Globus pallidus (tissue), 1 donor: ENCODE measurements at places on chromosomes 4 and X.

DNA sequence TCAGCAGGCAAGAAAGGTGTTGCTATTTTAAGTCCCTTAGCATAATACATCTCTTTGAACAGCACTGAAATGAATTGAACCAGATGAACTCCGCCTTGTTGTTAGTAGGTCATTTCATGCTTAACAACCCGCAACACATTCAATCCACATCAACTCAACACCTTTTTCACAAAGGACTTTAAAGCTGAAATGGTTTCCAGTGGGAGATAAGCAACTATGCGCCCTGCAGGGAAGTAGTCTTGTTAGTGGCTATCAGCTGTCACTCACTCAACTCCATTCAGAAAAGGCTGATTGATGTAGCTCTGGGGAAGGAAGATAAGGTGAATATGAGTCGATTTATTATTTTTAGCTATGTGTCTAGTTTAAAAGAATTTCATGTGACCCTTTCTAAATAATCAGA is 46.0 kb downstream of the ATP8A1 start:
- DNase-seq: no peak

DNA sequence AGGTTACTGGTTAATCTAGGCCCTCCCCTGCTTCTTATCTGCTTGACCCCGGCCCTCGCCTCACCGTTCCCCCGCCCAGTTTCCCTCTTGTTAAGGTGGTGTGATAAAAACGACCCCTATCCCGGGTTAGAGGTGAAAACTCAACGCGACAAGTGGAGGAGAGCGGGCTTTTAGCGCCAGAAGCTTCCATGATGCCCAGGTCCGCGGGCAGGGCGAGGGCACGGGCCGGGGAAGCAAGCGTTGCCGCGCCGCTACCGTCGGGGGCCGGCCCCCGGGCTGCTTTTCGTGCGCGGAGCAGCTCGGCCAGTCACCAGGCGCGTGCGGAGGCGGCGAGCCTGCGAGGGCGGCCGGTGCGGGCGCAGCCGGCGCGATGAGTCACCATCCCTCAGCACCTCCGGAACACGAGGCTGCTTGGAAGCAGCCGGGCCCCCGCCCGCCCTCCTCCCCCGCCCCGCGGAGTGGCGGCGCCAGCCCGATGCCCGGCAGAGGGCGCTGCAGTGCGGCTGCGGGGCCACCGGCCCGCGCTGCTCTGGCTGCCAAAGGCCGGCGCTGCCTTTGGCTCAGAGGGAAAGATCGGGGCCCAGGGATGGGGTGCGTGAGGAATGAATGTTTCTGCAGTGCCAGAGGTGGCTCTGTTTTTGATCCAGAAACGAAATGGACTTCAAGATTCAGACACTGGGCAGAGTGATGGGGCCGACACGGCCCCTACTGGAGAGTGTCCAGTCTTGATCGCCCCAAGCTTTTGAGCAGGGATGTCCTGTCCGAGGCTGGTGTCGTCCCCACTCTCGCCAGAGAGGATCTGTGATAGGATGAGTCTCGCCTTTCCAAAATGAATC is 107.8 kb downstream of the NHSL2 start:
- DNase-seq: peak; percentile 54

- no peak for DNase-seq
These were observed 28.3 kb upstream of the AP1S2 start for GRCh38 chrX:15882704-15883539.

DNA sequence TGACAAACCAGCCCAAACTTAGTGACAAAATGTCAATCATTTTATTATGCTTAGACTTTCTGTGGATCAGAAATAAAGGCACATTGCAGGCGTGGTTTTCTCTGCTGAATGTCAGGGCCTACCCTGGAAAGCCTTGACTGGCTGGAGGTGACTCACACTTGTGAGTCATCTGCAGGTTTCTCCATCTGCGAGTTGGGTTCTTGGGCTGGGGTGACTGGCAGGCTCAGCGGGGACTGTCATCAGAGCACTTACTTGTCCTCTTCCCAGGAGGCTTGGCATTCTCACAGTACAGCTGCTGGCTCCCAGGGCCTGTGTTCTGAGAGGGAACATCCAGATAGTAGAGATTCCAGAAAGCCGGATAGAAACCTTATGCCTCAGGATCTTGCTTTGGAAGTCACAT is 153.8 kb upstream of the AGA start:
- DNase-seq: peak; percentile 14

DNA sequence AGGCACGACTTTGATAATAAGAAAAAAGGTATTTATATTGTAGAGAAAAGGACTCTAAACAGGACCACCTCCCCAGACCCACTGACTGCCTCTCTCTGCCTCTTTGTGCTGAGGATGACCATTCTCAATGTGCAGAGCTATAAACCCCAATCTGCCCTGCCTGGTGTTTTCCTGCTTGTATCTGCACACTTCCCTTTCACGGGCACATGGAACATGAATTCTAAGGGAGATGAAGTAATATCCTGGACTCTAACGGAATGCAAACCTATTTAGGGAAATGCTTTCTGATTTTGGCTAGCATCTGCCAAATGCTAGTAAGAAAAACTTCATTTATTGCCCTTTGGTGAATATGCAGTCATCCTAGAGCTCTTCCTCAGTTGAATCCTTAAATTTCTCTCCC is 2.4 kb downstream of the DIPK2B start:
- DNase-seq: no peak

DNA sequence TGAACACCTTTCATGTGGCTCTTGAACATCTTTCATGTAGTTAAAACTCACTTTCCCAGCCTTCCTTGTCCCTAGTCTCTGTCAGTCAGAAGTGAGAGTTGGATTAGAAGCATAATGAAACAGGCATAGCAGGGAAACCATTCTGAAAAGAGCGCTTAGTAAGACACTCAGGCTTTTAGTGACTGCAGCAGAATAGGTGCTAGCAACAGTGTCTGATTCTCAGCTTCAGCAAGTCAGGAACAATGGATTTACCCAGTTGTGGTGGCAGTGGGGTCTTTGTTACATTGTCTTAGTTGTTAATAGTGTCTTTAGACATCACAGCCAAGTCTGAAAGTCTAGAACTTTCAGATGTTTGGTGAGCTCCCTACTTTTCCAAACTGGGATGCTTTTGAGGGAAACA is 177.1 kb upstream of the PCDH7 start:
- no peak for DNase-seq

GRCh38 chr4:176404621-176405020 is 84.9 kb downstream of the SPCS3 start:
- no peak for DNase-seq

GRCh38 chr4:132063829-132064228 is 1085.3 kb upstream of the PCDH10 start:
- no peak for DNase-seq

GRCh38 chrX:143455046-143455445 is 62.2 kb downstream of the SPANXN3 start:
- DNase-seq: no peak

DNA sequence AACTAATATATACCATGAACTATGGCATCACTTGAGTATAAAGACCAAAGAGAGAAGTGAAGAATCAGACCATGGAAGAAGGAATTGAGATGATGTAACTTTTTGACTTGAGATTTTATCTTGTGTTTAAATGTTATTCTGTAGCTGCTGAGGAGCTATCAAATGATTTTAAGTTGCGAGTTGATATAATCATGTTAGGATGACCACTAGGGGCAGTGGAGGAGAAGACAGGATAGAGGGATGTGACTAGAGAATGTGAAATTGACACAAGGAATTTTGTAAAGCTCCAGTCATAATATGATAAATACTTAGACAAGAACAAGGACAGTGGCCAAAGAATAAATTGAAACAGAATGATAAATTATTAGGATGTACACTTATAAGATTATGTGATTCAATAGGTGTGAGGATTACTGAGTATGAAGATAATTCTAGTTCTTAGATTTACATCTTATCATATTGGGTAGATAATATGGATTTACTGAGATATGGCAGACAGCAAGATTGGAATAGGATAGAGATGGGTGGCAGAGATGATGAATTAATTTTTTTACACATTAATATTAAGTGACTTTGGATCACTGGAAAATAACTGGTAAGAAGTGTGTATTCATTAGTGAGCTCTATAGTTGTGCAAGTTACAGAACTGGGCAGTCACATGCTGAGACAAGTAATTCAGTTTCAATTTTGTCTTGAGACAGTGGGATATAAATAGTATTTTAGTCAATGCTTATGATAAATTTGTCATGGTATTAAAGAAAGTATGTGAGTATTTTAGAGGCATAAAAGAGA is 816.0 kb upstream of the PCDH10 start:
- DNase-seq: no peak
